ENCODE measurements at places on chromosomes 11 and 22.

DNA sequence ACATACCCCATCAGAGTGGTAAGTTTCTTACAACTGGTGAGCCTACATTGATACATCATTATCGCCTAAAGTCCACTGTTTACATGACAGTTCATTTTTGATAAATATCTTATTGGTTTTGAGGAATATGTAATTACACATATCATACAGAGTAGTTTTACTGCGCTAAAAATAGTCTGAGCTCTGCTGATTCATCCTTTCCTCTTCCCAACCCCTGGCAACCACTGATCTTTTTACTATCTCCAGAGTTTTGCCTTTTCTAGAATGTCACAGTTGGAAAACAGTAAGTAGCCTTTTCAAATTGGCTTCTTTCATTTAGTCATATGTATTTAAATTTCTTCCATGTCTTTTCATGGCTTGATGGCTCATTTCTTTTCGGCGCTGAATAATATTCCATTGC is 112.8 kb downstream of the LARGE1 start:
- no peak for DNase-seq

GRCh38 chr11:118930094-118930712 is 4.5 kb upstream of the BCL9L start:
- peak; percentile 68 for DNase-seq

GRCh38 chr22:24523873-24524272 is 28.7 kb downstream of the UPB1 start:
- DNase-seq: peak; percentile 48

GRCh38 chr11:7749456-7749855 is 43.2 kb upstream of the OVCH2 start:
- DNase-seq: no peak

GRCh38 chr11:33376331-33377310 is 119.4 kb downstream of the HIPK3 start:
- DNase-seq: no peak

GRCh38 chr11:104488561-104488960 is 324.6 kb upstream of the PDGFD start:
- no peak for DNase-seq

DNA sequence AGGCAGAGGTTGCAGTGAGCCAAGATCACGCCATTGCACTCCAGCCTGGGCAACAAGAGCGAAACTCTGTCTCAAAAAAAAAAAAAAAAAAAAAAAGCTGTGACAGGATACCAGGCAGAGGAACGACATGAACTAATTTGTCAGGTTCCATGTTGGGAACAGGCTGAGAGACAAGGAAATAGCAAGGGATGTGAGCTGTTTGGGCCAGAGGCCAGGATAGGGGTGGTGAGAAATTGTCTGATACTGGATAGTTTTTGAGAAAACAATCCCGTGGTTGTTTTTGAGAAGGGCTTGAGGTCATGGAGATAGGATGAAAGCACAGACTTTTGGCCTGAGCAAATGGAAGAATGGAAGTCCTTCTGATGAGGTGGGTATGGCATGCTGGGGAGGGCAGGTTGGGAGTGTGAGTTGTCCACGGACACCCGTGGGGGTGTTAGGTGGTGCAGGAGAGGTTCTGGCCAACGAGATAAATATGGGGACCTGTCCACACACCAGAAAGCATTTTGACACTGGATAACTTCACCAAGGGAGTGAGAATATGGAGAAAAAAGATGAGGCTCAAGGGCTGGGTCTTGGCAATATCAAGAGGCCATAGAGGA is 13.7 kb downstream of the PIWIL3 start:
- peak; percentile 12 for DNase-seq

- peak; percentile 94 for DNase-seq
Measured at GRCh38 chr22:21816787-21817496, 50.5 kb downstream of the MAPK1 start.

GRCh38 chr11:73192272-73192671 is 25.8 kb upstream of the P2RY2 start:
- peak; percentile 46 for DNase-seq

- no peak for DNase-seq
Measured at GRCh38 chr11:19963697-19964387, 196.4 kb downstream of the DBX1 start.

GRCh38 chr11:115219376-115219775 is 284.8 kb downstream of the CADM1 start:
- DNase-seq: no peak

DNA sequence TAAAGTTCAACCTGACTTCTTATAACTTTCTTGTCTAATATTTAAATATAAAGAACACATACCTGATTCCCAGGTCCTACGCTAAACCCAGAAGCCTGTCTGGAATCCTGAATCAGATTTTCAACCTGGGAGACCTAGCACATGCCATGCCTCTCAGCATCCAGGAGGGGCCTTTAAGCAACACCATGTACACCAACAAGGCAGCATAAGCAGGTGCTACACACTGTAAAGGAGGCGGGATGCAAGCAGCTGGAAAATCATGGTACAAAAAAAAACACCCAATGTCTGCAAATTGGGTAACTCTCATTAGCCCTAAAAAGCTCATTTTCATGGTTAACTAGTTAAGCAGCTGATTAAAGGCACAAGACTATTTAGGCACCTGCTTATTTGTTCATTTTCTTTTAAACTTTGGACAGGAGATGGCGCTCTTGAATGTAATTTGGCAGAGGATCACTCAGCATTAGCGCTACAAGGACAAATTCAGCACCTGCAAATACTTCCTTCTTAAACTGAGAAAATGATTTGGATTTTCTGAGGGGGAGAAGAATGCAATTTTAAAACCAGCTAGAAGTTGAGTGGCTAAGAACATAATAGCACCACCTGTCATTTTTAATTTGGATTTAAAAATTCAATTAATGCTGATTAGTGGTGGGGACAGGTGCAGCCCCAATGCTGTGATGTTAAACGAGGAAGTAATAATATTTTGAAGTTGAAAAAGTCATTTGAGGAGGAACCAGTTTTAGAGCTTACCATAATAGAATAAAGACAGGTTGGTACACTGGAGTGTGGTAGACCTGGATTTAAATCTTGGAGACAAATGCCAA is 104.0 kb downstream of the FAR1 start:
- DNase-seq: peak; percentile 69

DNA sequence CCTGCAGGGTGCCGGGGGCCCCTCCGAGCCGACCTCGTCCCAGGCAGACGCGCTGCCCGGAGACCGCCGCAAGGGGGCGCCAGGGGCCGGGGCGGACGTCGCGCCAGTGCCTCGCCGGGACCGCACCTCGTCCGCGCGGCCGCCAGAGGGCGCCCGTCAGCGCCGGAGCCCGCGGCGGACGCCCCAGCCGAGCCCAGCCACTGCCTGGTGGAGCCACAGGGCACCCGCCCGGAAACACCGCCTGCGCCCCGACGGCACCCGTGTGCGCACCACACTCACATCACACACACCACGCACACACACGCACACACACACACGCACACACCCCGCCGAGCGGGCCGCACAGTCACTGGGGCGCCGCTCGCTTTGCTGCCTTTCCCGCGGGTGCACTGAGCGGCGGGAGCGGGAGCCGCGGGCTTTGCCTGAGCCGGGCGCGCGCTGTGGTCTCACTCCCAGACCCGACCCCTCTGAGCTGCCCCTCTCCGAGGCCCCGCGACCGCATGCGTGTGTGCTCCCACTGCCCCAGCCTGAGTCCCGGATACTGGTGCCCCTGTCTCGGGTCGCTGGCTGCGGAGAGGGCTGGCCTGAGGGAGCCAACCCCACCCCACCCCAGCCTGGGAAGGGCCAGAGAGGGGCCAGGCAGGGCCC is 449.3 kb downstream of the OPCML start:
- DNase-seq: peak; percentile 1

DNA sequence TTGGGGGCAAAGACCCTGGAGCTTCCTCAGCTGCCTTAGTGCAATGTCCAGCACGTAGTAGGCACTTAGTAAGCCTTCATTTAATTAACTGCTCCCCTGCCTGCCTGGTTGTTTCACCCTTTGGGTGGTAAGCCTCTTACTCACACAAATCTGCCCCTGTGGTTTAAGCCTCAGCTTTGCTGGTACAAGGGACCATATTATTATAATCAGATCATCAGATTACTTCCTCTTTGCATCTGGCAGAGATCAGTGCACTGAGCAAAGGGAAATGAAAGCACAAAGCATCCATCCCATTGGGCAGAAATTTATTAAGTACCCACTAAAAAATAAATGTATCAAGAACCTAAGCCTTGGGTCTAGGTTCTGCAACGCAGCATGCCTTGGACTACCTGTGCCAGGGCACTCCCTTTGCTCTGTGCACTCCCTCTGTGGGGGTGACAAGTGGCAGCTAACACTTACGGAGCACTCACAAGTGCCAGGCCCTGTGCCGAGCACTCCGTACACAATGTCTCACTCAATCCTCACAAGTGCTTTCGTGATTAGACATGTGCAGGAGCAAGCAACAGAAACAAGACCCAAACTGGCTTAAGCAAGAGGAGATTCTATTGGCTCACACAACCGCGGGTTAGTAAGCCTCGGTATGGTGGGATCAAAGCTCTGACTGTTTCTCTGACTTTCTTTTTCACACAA is 34.9 kb upstream of the DAGLA start:
- DNase-seq: no peak

DNA sequence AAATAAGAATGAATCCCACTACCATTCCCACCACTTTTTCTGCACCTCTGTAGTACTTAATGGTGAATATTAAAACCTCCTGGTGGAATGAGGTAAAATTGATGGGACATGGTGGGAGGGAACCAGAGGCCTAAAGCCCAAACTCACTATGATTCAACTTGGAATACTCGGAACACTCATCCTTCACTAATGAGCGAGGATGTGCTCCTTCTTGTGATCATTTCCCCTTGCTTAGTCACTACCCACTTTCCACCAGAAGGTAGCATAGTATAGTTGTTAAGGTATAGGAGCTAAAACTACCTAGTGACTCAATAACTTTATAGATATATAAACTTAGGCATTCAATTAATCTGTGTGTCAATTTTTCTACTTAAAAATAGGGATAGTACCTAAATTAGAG is 728.9 kb downstream of the OPCML start:
- no peak for DNase-seq

- no peak for DNase-seq
Measured at GRCh38 chr11:94788396-94788795, 20.2 kb downstream of the AMOTL1 start.

GRCh38 chr22:25536589-25536988 is 27.9 kb upstream of the GRK3 start:
- no peak for DNase-seq

- no peak for DNase-seq
Measured at GRCh38 chr11:69238573-69239351, 55.2 kb upstream of the MYEOV start.

DNA sequence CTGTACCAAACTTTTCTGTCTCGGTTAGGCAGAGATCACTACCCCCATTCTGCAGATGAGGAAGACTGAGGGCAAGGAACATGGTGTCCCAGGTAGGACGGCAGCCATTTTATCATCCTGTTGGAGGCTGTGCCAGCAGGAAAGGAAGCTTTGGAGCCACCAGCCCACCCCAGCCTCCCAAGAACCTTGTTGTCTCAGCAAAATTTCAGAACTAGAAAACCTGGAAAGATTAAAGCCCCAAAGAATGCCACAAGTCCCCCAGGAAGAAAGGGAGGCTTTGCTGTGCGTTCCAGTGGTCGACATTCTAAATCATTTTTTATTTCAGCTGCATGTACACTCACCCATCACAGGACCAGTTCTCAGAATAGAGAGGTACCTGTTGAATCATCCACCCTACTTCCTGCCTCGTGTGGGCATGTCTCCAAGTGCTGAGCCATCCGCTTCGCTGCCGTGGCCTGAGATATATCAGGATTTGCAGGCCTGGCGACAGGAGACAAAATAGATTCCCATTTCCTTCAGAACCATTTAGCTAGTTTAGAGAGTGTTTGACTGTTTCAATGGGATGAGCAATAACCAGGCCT is 13.0 kb upstream of the EIF3D start:
- peak; percentile 96 for DNase-seq

- peak; percentile 60 for DNase-seq
Measured at GRCh38 chr11:96055706-96056387, 131.9 kb upstream of the MTMR2 start.

DNA sequence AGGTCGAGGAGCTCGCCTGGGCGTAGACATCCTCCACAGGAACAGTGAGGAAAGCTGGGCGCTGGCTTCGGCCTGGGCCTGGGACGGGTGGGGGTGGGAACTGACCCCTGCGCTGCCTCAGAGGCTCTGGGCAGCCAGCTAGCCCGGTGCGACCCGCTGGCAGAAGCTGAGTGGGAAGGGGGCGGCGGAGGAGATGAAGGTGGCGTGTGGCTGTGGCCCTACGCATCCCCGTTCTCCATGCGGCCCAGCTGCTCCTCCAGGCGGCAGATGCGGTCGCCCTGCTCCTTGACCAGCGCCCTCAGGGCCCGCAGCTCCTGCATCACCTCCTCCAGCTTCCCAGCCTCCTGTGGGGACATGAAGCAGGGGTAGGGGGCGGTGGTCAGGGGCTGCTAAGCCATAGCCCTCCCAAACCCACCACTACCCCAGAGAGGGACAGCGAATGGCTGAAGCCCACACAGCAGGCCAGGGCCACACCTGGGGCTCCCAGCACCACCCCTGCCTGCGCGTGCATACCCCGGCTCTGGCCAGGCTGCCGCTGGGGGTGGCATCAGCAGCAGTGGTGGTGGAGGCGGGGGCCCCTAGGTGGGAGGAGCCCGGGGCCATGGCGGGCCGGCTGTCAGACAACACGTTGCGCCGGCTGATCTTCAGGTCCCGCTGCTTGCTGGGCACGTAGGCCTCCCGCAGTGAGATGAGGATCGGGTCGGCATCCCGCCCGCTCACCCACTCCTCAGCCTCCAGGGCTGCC is 848 bp upstream of the PTPRCAP start:
- no peak for DNase-seq

DNA sequence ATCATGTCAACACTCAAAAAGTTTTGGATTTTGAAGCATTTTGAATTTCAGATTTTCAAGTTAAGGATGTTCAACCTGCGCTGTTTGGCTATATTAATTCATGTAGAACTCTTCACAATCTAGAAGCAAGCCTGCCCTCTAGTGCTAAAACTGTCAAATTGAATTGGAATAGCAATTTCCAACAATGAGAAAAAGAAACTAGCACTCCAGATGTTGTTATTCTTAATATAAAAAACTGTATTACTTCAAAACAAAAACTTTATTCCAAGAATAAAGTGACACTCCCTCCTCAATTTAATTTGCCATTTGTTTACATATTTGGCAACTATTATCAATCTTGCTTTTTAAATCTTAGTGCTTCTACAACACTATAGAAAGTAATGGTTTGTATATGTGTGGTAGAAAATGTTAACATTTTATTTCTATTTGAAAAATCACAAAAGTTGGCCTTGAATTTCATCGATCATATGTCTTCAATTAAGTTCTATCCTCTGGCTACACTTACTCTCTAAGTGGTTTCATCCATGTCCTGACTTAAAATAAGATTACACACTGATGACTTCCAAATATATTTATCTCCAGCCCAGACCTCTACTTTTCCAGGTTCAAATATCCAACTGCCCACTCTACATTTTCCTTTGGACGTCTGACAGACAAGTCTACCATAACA is 36.6 kb downstream of the DCUN1D5 start:
- peak; percentile 45 for DNase-seq

GRCh38 chr11:30411383-30411782 is 88.5 kb downstream of the ARL14EP start:
- no peak for DNase-seq

GRCh38 chr11:61587541-61587941 is 6.7 kb upstream of the SYT7 start:
- DNase-seq: no peak

- DNase-seq: no peak
Measured at GRCh38 chr22:44071781-44072326, 47.8 kb downstream of the PARVB start.
